ENCODE measurements at places on chromosomes 1 and 21.

- no peak for DNase-seq
Measured at GRCh38 chr1:209810783-209811182, 4.8 kb upstream of the IRF6 start.

DNA sequence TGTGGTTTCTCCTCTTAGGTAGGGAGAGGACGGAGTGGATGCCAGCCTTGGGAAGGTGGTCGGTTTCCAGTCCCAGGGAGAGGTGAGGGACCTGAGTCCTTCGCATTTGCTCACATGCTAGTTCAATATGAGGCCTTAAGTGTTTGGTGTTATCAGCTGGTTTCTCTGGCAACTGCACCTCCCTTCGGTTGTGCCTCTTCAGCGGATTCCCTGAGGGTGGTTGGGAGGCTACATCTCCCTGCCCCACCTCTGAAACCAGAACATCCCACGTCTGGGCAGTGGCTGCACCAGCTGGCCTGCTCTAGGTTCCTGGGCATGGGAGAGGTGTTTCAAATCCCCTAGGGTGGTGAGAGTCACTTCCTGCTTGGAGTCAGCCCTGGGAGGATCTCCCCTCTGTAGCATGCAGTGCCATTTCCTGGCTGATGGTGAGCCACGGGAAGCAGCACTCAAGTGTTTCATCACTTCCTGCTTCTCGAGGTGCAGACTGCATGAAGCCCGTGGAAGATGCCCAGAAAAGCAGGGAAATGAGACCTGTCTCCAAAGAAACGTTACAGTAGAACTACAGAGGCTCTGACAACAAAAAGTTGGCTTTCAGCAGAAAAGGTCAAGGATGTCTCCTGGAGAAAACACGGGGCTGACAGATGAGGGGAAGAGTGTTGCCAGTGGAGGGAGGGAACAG is 4.5 kb downstream of the TMEM125 start:
- DNase-seq: no peak

- DNase-seq: no peak
Measured at GRCh38 chr1:226085675-226086285, 23.3 kb downstream of the H3-3A start.

DNA sequence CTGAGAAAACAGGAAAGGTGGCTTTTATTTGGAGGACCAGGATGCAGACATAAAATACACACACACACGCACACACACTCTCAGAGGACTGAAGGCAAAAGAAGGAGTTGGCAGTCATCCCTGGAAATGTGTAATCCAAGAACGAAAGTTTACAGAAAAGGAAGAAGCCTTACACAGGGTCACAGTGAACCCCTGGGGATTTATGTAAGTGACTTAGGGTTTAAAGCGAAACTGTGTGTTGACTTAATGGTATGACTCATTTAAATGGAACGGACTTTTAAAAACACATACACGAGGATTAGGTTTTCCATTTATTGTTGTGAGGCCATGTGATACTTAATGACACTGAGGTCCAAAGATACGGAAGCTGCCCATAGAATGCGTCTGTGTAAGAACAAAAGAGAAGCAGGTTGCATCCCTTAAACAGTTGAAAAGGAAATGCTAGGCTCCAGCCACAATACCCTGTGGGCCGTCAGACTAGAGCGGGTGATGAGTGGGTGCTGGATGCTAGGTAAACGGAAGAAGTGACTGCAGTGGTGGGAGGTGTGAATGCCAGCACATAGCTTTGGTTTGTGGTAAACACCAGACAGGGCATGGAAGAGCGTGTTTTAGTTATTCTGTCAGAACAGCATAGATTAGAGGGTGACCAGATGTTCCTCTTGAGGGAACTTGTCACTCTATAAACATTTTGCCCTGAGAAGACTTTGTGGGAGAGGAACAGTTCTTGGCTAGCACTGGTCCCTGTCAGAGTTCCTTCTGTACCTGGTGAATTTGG is 21.6 kb upstream of the BCL10 start:
- DNase-seq: no peak

DNA sequence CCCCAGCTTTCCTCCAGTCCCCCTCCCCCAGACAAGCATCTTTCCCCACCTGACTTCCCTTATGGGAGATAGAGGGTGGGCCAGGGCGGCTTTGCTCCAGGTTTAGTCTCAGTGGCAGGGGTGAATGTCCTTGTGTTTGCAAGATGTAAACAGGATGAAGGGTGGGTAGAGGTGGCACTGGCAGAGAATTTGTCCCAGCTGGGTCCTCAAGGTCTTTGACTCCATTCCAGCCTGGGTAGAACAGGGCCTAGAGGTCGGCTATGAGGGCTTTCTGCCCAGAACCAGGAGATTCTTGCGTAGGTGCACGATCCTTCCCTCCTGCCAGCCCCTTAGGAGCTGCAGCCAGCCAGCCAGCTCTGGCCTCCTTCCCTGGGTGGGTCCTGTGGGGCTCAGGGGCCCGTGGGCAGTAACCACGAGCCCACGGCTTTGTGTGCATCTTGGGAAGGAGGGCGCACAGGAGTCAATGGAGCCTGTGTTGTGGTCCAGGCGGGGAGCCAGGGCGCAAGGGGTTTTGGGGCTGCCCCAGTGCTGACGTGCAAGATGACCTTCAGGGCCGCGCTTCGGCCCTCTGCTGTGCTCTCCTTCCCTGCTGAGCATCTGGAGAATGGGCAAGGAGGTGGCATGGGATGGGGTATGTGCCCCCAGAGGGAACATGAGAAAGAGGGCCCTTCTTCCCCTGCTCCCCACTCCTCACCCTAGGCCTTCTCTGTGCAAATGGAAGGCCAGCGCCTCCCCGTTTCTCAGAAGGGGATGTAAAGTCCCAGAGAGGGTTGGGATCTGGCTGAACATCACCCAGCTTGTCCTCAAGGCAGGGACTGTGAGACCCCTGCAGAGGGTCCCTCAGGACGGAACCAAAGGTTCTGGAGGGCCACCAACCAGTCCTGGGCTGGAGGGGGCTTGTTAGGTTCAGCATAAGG is 15.7 kb downstream of the POU3F1 start:
- DNase-seq: no peak

GRCh38 chr1:57512386-57512785 is 88.5 kb upstream of the DAB1 start:
- no peak for DNase-seq

DNA sequence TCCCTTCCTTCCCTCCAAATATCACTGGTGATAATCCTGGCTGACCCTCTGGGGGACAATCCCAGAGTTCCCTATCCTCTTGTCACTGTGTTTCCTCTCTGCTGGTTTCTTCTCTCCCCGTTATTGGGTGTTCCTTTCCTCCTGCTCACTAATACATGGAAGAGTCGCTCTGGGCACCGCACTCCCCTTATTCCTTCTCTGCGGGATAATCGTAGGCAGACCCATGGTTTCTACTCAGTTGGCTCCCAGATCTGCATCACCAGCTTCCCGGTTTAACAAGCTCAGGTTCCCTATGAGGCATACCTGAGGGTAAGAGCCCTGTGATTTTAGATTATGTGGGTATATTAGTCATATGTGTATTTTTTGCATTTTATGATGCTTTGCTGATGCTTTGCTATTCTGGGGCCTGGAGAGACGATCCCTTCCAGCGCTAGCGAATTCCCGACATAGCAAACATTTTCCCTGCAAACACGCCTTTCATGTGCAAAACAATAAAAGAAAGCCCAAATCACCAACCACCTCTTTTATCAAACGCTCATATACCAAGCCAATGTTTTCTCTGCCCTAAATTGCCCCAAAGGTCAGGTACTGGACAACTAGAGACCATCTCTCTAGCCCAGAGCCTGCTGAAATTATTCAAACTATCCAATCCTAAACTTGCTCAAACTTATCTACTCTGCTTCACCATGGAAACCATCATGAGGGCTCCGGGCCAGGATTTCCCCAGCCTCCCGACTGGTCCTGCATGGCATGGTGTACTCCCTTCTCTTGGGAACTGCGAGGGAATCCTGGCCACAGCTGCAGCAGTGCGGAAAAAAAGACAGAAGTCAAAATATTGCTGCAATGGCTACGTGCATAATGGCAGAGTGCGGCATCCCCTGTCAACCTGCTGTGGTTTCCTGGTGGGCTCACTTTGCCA is 84.2 kb downstream of the PCP4 start:
- no peak for DNase-seq

DNA sequence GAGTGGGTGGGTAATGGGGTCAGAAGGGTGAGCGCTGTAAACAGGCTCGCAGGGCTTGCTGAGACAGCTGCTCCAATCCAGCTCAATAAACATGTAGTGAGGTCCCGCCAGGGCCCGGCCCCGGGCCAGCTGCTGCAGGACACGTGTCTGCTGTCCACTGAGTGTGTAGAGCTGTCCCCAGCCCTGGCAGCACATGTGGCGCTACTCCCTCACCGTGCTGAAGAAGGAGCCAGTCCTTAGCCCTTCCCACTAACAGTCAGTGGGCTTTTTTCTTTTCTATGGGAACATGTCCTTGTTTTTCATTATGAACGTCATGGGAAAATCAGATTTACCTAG is 78.9 kb upstream of the C1orf174 start:
- no peak for DNase-seq

DNA sequence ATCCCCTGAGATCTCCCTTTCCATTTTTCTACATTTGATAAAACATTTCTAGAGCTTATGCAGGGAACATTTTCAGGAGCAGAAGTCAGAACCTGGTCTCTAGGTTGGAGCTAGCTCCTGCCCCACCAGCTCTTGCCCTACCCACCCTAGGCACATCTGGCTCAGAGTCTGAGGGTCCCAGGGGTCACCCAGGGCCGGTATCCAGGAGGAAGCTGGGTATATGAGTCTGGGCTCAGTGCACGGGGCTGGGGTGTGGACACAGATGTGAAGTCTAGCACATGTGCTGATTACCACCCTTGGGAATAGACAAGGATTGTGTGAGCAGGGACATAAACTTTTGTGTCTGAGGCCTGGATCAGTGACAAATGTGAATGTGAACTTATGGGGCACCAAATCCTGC is 95.4 kb downstream of the MATN1 start:
- DNase-seq: no peak

GRCh38 chr1:186571771-186572170 is 108.5 kb downstream of the PTGS2 start:
- no peak for DNase-seq

- peak; percentile 25 for DNase-seq
Measured at GRCh38 chr1:159821171-159821867, 5.4 kb upstream of the SLAMF8 start.

DNA sequence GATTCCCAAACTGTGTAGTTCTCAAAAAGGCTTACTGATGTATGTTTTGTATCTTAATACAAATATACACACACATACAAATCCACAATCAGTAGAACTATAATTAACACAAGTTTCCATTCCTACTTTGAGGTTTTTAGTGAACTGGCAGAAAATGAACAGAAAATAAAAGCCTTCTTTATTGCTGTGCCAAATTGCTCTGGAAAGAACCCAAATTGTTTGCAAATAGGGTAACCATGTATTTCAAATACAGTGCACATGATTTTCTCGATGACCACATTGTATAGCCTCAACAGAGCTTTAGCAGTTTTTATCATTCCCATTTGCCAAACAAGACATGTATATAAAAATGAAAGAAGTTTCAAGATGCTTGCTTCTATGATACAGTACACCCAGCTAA is 173.3 kb downstream of the COL24A1 start:
- no peak for DNase-seq

- peak; percentile 41 for DNase-seq
Measured at GRCh38 chr1:155125511-155125945, 2.1 kb upstream of the EFNA1 start.

- no peak for DNase-seq
Measured at GRCh38 chr1:156004843-156005584, 15.7 kb downstream of the SSR2 start.

GRCh38 chr1:65949230-65949626 is 156.5 kb downstream of the PDE4B start:
- no peak for DNase-seq

DNA sequence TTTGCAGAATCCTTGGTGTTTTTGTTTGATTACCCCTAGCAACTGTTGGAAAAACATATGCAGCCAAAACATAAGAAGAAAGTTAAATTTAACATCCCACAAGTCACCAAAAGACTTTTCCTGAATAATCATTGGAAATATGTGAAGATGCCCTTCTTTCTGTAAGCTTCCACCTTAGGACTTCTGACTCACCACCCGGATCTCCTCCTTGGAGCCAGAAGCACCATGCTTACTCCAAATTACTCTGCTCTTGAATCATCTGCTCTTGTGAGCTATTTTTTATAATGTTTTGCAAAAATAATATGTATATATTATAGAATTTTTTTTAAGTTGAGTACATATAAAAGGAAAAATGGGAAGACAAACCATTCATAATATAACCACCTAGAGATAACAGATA is 391.7 kb downstream of the KCTD3 start:
- no peak for DNase-seq

GRCh38 chr1:115669002-115669673 is 27.4 kb downstream of the VANGL1 start:
- DNase-seq: no peak

DNA sequence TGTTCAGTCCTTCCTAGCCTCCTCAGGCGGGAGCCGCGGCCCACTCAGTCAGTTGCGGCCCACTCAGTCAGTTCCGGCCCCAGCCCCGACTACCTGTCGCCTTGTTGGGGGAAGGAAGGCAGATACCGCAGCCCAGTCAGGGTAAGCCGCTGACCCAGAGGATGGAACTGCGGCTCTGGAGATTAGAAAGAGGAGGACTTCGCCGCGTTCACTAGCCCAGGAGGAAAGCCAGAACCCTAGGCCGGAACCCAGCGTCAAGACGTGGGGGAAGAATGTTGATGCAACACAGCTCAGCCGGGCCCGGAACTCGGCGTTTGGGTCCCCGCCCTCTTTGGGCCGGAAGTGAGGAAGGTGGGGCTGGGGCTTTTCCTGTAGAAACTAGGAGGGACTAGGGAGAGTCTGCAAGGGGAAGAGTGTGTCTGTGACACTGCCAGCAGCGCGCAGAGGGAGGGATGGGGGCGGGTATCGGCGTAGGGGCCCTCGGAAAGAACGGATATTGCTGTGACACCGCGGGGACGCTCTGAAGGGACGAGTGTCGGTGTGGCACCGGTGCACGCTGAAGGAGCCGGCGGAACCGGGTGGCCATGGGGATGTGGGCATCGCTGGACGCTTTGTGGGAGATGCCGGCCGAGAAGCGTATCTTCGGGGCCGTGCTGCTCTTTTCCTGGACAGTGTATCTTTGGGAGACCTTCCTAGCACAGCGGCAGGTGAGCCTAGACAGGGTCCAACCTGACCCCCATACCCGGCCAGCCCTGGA is at the start of gene ZMPSTE24:
ZMPSTE24 (plus strand) TSS at position 549 of the 757 bp plus-strand sequence; CDS start at position 585, 36 bp downstream.
- DNase-seq: peak; percentile 97
